ENCODE measurements at places on chromosomes 5 and 9.

DNA sequence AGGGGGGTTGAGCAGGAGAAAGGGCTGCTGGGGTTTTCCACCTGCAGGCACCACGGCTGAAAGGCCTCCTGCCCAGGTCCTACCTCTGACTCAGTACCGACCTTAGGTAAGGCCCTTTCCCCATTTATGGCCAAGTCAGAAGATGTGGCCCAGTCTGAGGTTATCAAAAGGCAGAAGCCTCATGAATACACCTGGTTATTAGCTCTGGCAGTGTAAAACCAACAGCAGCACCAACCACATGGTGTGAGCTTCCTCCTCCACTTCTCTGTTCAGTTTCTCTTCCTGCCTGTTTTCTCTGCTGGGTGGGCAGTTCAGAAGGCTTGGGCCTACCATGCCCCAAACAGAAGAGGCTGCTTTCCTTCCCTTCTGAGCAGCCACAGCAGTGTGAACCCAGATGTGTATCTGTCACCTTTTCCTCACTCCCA lies 86.9 kb downstream of the UGCG start:
- no peak for DNase-seq

DNA sequence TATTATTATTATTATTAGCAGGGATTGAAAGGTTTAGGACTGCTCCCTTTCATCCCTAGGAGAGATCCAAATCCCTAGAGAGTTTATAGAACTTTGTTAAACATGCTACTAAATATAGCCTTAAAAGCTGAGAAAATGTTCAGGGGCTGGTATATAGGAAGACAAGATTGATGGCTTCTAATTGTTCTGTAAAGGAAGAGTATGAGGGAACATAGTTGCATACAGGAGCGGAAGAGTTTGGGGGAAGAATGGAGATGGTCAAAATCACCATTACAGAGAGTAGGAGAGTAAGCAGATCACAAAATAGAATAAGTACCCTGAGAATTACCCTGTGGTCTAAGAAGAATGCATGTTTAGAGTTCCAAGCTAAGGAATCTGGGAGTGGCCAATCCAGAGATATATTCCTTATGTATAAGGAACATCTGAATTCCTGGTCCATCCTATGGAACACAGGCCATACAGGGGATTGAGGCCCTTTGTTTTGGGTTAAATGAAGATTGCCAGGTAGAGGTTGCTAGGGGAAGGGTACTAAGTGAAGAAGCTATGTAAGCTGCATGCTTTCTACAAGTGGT lies 158.0 kb upstream of the APC start:
- DNase-seq, result no peak

DNA sequence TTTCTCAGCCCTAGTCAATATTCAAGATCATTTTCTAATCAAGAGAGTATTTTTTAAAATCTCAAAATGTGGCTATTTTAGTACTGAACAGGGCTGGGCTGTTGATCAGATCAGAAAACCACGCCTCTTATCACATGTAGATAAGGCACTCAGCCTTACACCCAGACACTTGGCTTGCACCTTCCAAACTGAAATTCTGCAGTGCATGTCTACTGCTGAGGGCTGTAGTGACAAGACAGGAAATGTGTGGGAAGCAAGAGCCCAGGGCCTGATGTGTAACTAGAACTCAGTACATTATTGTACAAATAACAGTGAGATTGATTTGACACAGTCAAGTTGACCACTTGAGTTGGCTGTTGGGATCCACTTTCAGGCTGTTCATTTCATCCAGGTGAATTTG lies 48.6 kb downstream of the UBE2QL1 start:
- no peak for DNase-seq

GRCh38 chr5:45171563-45171962 lies 362.8 kb downstream of the MRPS30 start:
- no peak for DNase-seq

- DNase-seq, result no peak
These were observed 1.3 kb upstream of the TBC1D2 start for GRCh38 chr9:98256756-98257155.

DNA sequence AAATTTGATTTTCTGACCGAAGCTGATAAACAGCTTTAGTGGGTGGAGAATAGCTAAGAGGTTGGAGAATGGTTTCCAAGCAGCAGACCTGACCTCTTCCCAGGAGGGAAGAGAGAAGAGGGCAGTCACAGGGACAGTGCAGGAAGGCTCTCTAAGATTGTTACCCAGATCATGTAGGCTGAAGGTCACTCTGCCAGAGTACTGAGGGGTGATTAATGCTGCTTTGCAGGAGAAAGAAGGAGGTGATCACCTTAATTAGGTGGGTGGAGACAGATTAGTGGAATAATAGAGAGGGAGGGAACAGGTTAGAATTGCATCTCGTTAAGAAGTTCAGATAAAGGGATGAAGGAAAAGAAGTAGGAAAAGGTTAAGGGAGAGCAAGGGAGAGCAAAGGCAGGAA lies 440.5 kb downstream of the BRINP1 start:
- DNase-seq, result no peak

DNA sequence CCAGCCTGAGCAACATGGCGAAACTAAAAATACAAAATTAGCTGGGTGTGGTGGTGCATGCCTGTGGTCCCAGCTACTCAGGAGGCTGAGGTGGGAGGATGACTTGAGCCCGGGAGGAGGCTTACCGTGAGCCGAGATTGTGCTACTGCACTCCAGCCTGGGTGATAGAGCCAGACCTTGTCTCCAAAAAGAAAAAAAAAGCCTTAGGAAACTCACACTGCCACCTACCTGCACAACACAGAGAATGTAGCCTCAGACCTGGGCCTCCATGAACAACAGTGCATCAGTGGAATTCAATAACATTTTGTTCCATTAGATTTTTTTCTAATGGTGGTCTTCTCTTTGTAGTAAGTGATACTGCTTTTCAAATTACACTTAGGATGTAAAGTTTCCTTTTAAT lies 63.8 kb upstream of the RARS1 start:
- DNase-seq, result no peak

DNA sequence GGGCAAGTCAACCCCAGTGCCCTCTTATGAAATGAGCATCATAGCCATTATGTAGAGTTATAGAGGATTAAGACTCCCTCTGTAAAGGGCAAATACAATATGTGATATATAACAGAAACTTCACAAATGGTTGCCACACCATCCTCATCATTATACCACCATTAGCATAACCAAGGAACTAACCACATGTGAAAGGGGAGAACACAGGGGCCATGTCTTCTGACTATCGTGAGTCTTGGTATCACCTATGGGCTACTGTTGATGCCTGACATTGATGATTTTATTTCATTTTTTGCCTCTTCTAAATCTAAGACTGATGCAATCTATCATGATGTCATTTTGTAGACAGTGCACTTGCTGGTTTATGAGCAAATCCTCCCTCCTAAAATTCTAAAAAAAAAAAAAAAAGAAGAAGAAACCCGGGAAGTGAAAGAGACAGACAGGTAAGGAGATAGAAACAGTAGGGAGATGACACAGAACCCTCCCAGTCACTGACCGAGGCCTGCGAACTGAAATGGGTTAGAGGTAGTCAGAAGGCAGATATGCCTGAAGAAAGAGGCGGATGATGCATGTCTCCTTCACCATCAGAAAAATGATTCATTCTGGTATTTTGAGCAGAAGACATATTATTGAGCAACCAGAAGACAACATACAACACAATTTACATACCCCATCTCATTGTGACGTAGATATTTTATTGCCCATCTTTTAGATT lies 266.0 kb downstream of the DMAC1 start:
- DNase-seq, result no peak

DNA sequence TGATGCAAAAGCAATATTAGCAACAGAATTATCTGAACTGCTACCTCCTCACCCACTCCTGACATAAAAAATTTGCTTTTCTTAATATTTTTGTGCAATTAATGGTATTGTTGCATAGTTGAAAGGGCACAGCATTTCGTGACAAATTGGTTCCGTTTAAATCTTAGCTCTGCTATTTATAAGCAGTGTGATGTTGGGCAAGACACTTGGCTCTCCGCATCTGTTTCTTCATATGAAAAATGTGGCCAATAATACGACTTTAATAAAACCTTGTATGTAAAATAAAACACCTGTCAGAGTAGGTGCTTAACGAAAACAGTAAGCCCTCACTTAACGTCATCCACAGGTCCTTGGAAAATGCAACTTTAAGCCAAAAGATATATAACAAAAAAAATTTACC lies 4.2 kb downstream of the TMEM167A start:
- DNase-seq, result no peak

- DNase-seq, result no peak
These were observed 444.7 kb downstream of the TLE1 start for GRCh38 chr9:81244631-81245030.

GRCh38 chr9:91690540-91691249 lies 259.3 kb downstream of the ROR2 start:
- no peak for DNase-seq

DNA sequence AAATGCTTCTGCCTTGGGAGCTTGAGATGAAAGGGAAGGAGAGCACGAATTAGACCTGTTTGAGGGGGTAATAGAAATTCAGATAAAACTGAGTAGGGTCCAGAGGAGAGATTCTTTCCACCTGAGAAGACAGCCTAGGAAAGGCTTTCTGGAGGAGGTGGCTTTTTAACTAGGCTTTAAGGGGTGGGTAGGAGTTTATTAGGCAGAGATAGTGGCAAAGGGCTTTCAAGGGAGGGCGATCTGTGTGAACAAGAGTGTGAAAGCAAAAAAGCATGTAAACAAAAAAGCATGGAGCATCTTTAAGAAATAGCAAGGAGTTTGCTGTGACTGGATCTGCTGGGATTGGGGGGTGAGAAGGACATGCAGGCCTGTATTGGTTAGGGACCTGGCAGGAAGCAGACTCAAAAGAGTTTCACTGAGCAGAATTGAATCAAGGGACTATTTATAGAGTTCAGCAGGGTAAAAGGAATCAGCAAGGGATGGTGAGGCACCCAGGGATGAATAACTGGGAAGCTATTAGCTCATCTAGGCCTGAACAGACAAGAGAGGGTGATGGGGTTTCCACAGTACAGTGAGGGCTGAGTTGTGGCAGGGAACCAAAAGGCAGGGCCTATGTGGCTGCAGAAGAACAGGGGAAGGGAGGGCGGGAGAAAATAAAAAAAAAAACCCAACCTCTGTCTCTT lies 18.8 kb downstream of the SLC1A1 start:
- DNase-seq, result no peak

DNA sequence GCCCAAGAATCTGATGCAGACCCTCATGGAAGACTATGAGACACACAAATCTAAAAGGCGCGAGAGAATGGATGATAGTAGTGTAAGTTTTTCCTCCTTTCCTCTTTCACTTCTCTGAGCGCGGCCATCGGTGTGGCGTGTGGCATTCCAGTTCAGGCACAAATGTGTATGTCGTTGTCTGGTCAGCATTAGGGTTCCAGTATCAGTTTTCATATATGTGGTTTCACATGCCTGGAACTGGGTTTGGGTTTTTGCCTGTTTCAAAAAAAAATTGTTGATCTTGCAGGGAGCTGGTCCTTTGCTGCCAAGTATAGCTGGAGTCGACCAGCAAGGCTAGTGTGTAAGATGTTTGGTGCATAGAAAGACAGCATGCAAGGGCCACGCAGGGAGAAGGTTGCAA lies 51.5 kb downstream of the C9orf152 start:
- no peak for DNase-seq

DNA sequence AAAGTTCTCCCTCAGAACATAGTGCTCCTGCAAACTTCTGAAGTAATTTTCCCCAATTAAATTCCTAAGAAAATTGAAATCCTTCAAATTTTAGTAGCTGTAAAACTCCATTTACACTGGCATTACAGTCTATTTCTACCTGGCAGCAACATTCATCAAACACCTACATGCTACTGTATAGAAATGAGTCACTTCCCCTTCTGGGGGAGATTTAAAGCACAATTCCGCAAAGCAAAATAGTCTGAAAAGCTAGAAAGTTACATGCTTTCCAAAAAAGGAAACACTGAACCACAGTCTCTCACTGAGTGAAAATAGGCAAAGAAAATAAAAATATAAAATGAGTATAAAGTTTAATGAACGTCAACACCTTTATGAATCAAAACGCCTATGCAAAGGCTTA lies 43.3 kb downstream of the MCTP1 start:
- DNase-seq, result no peak

- DNase-seq, result no peak
These were observed 9.9 kb downstream of the PTCH1 start for GRCh38 chr9:95506678-95507463.

GRCh38 chr9:79551994-79552393 lies 19.8 kb upstream of the TLE4 start:
- DNase-seq, result no peak

GRCh38 chr9:136599074-136599531 lies 53.3 kb upstream of the NOTCH1 start:
- DNase-seq, result no peak

DNA sequence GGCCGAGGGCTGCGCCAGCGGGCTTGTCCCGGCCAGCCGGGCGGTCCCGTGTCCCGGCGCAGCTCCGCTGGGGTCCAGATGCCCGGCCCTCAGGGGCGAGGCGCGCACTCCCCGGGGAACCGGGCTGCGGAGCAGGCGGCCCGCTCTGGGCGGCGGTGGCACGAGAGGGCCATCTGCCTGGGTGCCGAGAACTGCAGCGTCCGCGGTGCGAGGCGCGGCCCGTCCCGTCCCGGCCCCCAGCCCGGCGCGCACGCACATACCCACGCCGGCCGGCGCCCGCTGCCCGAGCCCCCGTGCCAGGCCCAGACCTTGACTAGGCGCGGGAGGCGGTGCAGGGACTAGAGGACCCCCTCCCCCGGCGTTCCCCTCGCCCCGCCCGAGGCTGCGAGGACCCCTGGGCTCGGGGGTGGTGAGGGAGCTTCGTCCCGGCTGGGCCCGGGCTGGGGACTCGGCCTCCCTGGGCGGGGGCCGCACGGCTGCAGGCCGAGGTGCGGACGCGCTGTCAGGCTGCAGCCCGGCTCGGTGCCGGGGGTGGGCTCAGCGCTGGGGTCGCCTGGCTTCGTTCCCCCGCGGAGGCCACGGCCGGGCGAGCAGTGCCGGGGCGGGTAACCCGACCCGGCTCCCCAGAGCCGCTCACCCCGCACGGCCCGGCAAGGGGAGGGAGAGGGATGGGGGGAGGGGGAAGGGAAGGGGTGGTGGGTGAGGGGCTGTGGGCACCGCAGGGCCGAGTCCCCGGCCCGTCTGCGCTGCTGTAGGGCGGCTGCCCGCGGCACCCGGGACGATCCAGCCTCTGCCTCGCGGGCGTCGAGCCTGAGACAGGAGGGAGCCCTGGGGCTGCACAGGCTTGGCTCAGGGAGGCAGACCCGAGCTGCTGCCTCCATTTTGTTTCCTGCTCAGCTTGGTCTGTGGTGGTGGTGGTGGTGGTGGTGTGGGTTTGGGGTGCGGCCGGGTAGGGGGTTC lies 1.2 kb upstream of the NSD1 start:
- DNase-seq, result no peak

GRCh38 chr9:95653246-95653645 lies 136.5 kb upstream of the PTCH1 start:
- no peak for DNase-seq
